ENCODE measurements at places on chromosomes 7 and 10. TPM values are rescaled to one million over a fixed set of nuclear protein-coding genes. Genes with fewer than 3 reads are reported as not detected.
A peak's percentile ranks its signal among the peaks of the same experiment; 100 is the strongest.

- DNase-seq = no peak
These were observed 232.4 kb downstream of the AHR start for GRCh38 chr7:17530741-17531421.

- no peak for DNase-seq
These were observed 373.4 kb downstream of the MAGI2 start for GRCh38 chr7:79079919-79080554.

- no peak for DNase-seq
These were observed 1.6 kb upstream of the SAMD9 start for GRCh38 chr7:93119191-93119905.

DNA sequence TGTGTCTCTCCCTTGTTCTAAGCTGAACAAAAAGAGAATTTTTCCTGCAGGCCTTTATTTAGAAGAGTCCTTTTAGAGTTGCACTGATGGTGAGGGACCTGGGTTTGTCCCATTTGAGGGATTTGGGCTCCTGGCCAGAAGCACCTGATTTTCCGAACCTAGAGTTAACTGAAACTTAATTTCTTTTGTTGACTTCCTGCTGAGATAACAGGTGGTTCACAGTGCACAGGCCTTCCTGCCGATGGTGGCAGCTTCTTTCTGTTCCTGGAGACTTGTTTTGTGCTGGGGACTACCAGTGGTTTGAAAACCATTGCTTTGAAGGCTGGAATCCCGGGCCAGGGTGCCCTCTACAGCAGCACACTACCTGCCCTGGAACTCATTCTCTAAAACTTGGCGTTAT is 99.2 kb downstream of the SUGCT start:
- DNase-seq = peak; percentile 5

GRCh38 chr7:92448205-92448747 is 994 bp downstream of the GATAD1 start:
- DNase-seq = peak; percentile 76

DNA sequence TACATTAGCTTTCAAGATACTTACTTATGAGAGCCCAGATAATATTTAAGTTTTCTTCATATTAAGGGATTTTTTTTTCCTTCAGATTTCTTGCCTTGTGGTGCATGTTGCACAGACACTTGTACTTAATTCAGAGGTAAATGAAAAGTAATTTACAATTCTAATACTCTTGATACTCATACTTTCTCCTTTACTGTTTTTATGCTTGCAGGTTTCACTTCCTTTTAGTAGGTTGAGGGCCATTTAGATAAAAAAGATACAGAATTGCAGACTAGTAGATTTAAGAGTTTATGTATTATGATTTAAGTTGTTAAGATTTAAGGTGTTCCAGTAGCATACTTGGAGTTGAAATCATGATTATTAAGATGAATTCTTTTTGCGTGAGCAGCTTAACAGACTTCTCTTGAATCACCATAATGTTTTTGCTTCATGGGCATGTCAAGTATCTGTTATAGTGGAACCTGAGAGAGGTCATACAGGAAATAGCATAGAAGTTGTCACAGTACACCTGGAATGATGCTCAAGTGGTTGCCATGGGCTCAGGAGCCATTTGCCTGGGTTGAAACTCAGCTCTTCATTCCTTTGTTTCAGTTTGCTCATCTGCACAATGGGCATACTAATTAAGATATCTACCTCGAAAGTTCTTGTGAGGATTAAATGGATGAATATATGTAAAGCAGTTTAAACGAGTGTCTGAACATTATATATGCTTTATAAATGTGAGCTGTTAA is 174.8 kb upstream of the PRPS1L1 start:
- DNase-seq = no peak

DNA sequence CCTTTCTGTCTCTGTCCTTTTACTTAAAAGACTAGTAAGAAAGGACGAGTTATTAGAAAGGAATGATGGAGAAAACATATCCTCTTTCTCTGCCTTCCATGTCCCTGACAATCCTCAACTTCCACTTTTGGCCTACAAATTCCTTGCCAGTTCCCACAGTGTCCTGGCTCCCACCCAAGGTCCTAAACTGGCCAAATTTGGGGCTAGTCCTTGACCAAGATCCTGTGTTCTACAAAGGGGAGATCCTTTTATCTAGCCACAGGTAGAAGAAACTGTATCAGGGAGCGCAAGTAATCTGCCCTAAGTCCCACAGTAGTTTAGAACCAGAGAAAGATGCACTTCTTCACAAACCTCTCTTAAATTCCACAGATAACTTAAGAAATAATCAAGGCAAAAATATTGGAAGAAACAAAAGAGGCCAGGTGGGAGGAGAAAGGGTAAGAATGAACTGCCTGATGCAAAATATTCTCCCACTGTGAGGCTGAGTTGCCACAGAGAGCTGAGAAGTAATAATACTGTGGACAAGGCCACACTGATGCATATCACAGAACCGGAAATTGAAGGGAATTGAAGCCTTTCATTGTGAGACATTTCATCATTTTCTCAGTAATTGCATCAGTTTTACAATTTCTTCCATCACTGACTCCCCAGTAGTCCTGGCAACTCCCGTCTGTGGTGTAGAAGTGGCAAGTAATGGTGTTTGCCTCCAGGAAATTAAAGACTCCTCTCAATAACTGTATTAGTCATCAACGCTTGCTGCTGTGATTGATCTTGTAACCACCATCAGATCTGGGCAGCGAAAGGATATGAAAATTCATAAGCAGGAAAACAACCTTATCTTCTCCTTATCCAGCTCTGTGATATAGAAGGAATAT is 47.2 kb downstream of the DNAJC12 start:
- no peak for DNase-seq

GRCh38 chr7:77349141-77349540 is 67.0 kb downstream of the GSAP start:
- no peak for DNase-seq

DNA sequence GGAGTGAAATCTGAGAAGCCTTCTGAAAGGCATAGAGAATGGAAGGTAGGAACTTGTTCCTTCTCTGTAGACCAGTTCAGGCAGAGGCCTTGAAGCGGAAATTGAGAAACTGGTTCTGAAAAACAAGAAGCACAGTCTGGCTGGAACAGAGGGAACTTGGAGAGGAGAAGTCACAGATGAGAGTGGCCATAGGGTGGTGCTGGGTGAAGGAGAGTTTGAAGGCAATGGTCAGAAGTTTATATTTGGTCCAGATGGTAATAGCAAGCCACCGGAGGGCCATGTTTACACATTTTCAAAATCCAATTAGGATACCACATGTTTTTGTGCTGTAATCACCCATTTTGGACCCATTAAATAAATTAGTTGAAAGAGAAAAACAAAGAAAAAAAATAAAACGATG is 692.5 kb downstream of the INHBA start:
- no peak for DNase-seq

GRCh38 chr7:136509466-136509865 is 359.0 kb upstream of the CHRM2 start:
- DNase-seq = no peak

DNA sequence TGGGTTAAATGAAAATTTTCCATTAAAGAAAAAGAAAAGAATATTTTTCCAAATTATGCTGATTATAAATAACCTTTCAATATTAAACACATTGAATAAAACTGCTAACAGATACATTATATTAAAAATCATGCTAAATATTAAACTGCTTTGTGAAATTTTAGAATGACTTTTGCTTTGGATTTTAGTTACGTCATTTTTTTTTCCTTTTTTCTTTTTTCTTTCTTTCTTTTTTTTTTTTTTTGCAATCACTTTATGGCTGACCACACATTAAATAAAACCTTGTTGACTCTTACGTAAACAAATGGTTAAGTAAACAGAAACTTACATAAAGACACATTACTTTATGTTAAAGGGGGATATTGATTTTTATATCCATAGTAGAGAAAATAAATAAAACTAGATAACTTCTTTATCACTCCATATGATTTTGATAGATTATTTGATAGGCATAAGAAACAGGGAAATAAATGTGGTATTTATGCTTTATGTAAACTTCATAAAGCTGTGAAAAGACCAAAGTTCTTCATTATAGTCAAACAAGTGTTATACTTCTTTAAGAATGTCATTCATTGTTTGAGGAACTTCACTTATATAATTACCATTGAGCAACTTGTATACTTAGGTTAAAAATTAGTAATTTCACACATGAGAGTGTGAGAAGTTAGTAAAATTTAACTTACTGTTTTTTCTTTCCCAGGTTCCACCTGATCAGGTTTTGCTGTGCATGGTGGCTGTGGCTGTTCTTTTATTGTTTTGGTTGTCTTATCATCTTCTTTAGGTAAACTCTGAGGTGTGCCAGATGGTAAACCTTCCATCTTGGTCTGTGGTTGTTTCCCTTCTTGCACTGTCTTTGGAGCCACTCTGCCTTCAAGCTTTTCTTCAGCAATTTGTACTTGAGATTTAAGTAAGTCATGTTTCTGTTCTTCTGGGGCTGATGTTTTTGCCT is 197.3 kb downstream of the PCLO start:
- DNase-seq = no peak

DNA sequence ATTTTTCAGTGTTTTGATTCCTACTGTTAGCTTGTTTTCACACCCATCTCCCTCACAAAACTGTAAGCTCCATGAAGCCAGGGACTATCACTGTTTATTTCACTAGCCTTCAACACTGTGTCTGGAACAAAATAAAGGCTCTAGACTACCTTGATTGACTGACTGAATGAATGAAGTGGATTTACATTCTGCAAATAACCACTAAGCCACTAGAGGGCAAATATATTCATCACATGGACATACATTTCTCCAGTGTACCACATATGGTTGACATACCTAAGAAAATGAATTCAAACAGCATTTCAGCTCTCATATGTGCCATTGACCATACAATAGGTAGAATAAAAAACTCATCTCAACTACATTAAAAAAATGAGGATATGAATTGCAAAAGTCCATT is 185.9 kb downstream of the RAB11FIP2 start:
- DNase-seq = no peak

- no peak for DNase-seq
These were observed 109.9 kb downstream of the HECTD2 start for GRCh38 chr10:91519899-91520514.

DNA sequence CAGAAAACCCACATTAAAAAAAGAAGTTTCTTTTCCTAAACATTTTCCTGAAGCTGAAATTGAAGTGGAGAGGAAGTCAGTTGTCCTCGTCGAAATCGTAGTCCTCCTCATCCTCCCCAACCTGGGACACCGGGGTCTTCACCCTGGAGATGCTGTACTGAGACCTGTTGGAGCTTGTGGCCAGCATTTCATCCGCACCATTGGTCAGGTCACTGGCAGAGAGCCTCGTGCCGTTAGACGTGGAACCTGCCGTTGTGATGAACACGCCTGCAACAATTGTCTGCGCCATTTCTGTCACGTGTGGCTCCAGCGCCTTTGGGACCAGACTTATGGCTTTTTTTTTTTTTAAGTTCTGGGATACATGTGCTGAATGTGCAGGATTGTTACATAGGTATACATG is 23.8 kb downstream of the CD36 start:
- DNase-seq = no peak

- no peak for DNase-seq
These were observed 158.5 kb downstream of the DKK1 start for GRCh38 chr10:52472406-52473146.

DNA sequence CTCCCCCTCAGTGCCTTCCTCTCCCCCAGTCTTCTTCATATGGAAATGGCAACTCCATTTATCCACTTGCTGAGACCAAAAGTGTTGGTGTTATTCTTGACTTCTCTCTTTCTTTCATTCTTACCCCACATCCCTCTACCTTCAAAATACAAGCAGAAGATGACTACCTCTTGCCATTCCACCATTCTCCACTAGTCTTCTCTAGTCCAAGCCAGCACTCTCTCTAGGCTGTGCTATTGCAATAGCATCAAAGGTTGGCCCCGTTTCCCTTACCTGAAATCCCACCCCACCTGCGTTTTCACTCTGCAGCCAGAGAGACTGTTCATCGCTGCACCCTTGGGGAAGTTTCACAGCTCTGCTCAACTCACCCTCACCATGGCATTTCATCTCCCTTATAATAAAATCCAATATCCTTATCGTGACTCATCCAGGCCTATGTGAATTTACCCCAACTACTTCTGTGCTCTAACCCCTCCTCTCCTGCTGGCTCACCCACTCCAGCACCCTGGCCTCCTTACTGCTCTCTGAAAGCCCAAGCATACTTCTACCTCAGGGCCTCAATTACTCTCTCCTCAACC is 109.1 kb downstream of the LSM5 start:
- DNase-seq = no peak

GRCh38 chr7:152886579-152887117 is 127.1 kb downstream of the ACTR3B start:
- no peak for DNase-seq

UNCX gene
- not detected for total RNA-seq

WDR11 gene
- total RNA-seq = 20.5 TPM

ZMIZ1 gene
- 57.2 TPM for total RNA-seq

LLCFC1 gene
- not detected for total RNA-seq

SHH gene
- not detected for total RNA-seq

ELN gene
- 0.66 TPM for total RNA-seq

ARMC3 gene
- total RNA-seq = not detected

FAM24B gene
- 13.1 TPM for total RNA-seq

All from naive thymus-derived CD4-positive, alpha-beta T cell (primary cell).